ENCODE measurements at places on chromosomes 6 and 20.

- no peak for DNase-seq
Observed at GRCh38 chr6:166305562-166306117, 2.6 kb downstream of the PRR18 start.

DNA sequence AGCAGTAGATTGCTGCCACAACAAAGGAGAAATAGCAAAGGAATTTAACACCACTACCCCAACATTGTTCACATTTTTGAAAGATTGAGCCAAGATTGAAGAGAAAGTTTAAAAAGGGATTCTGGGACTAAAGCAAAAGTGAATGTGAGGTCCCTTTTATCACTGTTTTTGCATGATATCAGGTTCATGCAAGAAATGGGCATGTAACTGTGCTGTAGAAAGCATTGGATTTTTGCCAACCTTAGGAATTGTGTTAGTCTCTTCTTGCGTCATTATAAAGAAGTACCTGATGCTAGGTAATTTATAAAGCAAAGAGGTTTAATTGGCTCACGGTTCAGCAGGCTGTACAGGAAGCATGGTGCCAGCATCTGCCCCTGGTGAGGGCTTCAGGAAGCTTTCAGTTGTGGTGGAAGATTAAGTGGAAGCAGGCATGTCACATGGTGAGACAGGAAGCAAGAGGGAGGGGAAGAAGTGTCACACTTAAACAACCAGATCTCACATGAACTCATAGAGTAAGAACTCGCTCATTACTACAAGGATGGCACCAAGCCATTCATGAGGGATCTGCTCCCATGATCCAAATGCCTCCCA, 4.6 kb upstream of the GJB7 start:
- DNase-seq, result no peak

GRCh38 chr6:30450548-30450908, 38.8 kb upstream of the HLA-E start:
- no peak for DNase-seq

- DNase-seq, result no peak
Observed at GRCh38 chr6:134169871-134170486, 117.6 kb upstream of the SLC2A12 start.

DNA sequence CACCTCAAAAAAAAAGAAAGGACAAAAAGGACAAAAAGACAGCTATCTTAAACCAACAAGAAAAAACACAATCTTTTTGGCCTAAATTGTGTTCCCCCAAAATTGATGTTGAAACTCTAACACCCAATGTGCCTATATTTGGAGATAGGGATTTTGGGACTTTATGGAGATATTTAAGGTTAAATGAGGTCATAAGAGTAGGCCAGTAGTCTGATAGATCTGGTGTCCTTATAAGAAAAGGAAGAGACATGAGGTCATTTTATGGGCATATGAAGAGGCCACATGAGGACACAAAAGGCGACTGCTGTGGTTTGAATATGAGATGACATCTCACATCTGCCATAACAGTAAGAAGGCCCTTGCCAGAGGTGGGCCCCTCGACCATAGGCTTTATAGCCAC, 49.5 kb downstream of the TRIM38 start:
- no peak for DNase-seq

DNA sequence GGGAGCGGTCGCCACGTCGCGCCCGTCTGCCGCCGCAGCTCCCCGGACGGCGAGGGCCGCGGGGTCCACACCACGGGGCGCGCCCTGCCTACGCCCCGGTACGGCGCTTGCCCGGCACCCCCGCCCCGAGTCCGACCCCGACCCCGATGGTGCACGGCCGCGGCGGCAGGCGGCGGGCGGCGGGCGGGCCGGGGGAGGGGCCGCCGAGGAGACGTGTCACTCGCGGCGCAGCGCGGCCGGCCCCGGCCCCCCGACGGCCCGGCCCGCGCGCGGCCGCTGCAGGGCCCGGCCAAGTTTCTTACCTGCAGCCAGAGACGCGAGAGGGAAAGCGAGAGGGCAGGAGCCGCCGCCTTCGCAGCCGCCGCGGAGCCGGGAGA, 328 bp downstream of the RRBP1 start:
- DNase-seq, result no peak

- no peak for DNase-seq
Observed at GRCh38 chr6:24761193-24761835, 13.4 kb upstream of the GMNN start.

GRCh38 chr6:5979650-5980420, 26.9 kb downstream of the NRN1 start:
- DNase-seq, result no peak
